ENCODE measurements at places on chromosomes 12 and 14.
A peak's percentile ranks its signal among the peaks of the same experiment; 100 is the strongest.

GRCh38 chr12:20372326-20373096, 4.2 kb downstream of the PDE3A start:
- DNase-seq = no peak

- DNase-seq = no peak
These were observed 86.1 kb downstream of the CACNA1C start for GRCh38 chr12:2138871-2139308.

DNA sequence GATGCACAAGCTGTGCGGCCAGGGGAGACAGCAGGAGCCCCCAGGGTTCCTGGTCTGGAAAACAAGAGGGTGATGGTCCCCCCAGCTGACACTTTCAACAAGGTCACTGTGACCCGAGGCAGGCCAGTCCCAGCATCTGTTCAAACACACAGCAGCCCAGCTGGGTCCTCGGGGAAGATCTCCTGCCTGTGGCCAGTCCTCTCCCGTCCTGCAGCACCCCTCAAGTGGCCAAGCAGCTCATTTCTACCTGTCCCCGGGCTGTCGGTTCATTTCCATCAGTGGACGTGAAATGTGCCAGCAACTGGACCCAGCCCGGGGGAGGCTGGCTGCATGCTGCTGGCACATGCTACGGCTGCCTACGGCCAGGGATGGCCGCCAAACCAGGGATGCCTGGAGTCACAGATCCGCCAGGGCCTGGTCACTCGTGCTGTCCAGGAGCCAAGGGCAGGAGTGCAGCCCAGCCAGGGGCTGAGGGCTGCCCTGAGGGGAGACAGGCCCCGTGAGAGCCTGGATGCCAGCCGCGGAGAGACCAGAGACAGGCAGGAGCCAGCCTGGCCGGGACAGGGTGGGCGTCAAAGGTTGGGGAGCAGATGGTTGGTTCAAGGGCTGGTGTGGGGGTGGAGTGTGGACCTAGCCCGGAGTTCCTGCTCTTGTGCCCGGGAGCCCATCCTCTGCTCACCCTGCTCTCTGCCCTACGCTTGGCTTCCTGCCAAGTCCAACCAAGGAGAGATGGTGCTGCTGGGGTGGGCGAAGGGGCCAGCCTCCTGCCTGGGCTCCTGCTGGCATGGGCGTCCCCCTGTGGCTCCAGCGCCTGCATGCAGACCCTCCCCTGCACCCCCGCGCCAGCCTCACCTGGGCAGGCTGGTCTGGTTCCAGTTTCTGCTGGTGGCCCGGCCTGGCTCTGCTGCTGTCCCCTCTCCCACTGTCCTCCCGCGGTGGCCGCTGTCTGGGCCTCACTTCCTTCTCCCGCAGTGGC, 143.8 kb downstream of the ADGRD1 start:
- no peak for DNase-seq

DNA sequence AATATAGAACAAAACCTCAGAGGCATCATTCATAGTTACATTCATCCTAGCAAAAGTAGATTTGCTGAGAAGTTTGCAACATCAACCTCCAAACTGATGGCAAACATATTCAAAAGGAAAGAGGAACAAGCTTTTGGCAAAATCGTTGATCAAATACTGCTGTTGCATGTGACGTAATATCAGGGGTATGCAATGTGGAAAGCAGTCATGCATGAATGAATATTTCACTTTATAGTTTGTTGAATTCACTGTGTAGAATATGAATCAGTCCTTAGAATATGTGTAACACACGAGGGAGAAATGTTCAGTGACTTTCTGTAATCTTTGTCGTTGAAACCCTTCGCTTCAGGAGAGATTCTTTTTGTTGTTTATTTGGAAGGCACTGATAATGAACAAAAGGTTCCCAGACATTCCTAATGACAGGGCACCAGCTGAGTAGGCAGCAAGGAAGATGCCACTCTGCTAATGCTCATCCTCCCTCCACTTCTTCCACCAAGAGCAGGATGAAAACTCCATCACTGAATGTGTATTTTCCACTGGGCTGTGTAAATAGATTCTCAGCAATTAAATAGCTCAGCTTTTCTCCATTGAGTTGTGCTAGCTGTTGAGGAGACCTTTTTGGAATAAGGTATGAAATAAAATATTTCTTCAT, 126.1 kb downstream of the PELI2 start:
- DNase-seq = no peak

GRCh38 chr14:60646226-60646818, 3.0 kb downstream of the SIX1 start:
- DNase-seq = no peak

DNA sequence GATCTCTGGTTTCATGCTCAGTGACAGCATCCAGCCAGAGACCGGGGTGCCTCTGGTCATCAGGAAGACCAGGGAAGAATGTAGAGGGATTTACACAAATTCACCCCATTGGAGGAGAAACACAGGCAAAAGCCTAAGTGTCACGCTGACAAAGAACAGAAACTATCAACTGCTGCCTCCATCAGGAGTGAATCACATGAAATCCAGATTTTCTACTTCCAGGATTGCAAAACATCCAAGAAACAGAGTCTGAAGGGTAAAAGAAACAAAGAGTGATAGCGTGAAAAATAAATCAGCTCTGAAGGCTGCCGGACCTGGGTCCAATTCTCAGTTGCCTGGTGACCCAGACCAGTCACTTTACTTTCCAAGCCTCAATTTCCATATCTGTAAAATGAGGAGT, 136.1 kb upstream of the MAP1LC3B2 start:
- peak; percentile 46 for DNase-seq

GRCh38 chr12:6341417-6342139, at the start of gene TNFRSF1A:
Gene TNFRSF1A, minus strand, starts transcription at chr12:6342076. Its CDS starts 262 bp downstream, at chr12:6341814.
- peak; percentile 90 for DNase-seq

GRCh38 chr14:52117111-52117832, 48.4 kb upstream of the NID2 start:
- DNase-seq = no peak

DNA sequence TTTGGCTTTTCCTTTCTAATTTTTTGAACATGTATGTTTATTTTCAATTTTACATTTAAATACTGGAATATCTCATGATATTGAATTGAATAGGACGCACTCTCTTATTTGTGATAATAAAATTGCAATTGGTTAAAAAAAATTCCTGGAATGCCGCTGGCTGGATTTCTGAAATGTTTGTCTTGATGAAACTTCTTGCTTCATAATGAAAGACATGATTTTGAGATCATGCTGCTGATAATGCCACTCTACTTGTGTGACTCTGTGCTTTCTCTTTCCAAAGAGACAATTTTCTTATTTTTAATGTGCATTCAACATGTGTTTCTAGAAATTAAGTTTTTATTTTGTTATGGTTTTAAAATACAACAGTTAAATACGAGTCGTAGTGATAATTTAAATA, 465.7 kb upstream of the FAR2 start:
- DNase-seq = peak; percentile 5

- DNase-seq = no peak
These were observed 442.7 kb downstream of the BTG1 start for GRCh38 chr12:91702843-91703425.

GRCh38 chr12:96606644-96607043, 117.3 kb downstream of the CFAP54 start:
- no peak for DNase-seq

GRCh38 chr12:102204025-102204424, 6.4 kb upstream of the PMCH start:
- no peak for DNase-seq

- DNase-seq = no peak
These were observed 397.2 kb downstream of the NRXN3 start for GRCh38 chr14:78567343-78567742.

DNA sequence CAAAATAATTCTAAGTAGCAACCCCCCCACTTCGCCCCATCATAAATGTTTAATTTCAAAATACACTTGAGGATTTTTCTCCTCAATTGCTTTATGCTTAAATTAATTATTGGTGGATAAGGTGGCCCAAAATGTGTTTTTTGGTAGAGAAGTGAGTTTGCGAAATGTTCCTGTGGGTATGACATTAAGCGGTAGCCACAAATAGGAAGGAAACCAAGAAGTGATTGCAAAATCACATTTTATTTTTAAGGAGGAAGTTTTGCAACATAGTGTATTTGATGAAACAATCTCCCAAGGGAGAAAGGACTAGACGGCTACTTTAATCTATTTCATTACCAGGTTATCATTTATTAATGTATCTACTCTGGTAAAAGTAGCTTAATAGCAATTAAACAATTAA, 25.5 kb downstream of the SLC25A3 start:
- DNase-seq = no peak

DNA sequence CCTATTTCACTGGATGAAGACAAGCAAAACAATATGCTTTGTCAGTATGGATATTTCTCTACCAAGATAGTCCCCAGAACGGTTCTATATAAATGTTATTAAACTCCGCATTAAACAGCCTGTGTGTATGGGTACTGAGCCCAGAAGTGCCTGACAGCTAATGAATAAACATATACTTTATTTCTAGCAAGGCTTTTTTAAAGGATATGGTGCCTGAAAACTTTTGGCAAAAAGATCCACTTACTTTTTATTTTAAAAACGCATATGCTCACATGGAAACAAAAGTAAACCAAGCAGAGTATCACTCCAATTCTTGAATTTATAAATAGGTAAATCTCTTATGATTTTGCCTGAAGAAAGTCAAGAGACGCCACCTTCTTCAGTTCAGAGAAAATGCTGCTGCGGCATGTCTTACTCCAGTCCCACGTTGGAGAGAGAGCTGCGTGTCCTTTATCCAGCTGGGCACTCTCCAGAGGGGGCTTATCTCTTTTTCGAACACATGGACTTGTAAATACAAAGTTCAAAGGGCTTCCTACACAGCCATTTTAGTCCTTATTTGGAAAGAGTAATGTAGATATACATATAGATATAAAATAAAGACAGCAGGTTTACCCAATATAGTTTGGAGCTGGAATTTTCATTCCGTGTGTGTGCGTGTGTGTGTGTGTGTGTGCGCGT, 264.2 kb downstream of the ADAMTS20 start:
- no peak for DNase-seq

GRCh38 chr14:65258391-65258790, 154.1 kb upstream of the FUT8 start:
- DNase-seq = peak; percentile 83

- no peak for DNase-seq
These were observed 1756.8 kb upstream of the SEL1L start for GRCh38 chr14:83290447-83290846.

DNA sequence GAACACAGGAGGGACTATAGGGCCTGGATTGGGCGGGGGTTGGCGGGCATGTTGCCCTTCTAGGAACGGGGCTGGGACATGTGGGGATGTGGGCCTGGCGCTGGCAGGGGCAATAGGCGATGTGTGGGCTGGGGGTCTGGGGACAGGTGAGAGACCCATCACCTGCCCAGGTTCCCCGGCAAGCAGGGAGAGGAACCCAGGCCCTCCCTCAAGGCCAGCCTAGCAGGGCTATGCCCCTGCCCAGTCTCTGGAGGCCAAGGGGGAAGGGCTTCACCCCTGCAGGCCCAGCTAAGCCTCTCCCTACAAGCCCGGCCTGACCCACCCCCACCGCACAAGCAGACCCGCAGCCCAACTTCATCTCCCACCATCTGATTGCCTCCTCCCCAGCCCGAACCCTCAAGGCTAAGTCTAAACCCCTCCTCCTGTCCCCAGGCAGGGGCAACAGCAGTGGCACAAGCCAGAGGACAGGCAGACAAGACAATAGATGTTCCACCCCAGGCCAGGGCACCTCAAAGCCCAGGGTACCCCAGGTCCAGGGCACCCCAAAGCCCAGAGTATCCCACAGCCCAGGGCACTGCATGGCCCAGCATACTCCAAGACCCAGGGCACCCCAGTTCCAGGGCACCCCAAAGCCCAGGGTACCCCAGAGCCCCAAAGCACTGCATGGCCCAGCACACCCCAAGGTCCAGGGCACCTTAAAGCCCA, 6.5 kb downstream of the JAG2 start:
- DNase-seq = no peak

DNA sequence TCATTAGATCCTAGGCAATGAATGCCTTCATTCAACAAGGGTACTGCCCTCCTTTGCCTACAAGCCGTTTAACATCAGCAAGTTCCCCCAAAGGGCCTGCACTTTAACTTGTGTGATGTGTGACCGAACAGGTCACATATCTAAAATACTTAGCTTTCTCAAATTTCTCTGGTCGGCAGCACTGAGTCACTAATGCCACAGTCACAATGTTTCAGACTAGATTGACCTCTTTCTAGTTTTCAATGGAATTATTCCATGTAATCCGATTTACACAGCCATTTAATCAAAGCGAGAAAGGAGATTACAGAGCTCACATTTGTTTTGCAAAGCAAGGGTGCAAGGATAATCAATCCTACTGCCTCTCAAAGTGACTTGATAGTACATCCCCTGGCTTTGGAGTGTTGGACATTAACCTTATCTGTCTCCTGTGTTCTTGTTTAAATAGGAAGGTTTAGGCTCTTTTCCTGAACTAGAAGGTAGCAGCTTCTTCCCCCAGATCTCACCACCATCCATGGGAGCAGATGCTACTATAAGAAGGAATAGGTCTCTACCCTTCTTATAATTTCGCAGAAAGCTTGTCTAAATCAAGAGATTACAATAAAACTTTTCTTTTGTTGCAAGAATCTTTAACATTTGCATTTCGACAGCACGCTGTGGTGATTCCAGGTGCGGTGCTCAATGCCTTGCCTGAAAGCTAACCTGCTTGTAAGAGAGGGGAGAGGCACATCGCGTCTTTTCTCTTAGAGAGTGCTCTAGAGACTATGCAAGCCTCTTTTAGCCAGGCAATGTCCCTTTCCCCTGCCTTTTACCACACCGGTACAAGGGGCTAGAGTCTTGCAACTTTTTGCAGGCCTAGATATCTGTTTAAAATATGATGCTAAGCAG, 1.8 kb downstream of the KITLG start:
- DNase-seq = no peak

- no peak for DNase-seq
These were observed 211.0 kb upstream of the NUDT4 start for GRCh38 chr12:93166541-93167307.

- DNase-seq = no peak
These were observed 32.7 kb downstream of the VCPKMT start for GRCh38 chr14:50083467-50084337.

DNA sequence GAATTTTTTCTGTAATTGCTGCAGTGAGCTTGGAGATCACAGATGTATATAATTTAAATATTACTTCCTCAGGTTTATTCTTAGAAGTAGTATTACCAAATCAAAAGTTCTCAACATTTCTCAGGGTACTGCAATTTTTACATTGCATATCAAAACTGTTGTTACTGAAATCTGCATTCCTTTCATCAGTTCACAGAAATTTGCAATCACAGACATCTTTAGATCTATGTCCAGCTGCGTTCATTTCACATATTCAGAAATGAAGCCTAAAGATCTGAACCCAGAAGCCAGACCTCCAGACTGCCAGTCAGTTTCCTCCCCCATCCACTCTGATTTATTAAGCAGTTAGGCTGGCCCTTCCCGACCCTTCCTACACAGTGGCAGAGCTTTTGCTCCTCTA, 18.2 kb upstream of the IFT81 start:
- no peak for DNase-seq

- peak; percentile 2 for DNase-seq
These were observed 951.2 kb downstream of the FLRT2 start for GRCh38 chr14:86481104-86481503.

Measured in HTR-8/SVneo (cell line).